ENCODE measurements at places on chromosomes 6 and 20.

DNA sequence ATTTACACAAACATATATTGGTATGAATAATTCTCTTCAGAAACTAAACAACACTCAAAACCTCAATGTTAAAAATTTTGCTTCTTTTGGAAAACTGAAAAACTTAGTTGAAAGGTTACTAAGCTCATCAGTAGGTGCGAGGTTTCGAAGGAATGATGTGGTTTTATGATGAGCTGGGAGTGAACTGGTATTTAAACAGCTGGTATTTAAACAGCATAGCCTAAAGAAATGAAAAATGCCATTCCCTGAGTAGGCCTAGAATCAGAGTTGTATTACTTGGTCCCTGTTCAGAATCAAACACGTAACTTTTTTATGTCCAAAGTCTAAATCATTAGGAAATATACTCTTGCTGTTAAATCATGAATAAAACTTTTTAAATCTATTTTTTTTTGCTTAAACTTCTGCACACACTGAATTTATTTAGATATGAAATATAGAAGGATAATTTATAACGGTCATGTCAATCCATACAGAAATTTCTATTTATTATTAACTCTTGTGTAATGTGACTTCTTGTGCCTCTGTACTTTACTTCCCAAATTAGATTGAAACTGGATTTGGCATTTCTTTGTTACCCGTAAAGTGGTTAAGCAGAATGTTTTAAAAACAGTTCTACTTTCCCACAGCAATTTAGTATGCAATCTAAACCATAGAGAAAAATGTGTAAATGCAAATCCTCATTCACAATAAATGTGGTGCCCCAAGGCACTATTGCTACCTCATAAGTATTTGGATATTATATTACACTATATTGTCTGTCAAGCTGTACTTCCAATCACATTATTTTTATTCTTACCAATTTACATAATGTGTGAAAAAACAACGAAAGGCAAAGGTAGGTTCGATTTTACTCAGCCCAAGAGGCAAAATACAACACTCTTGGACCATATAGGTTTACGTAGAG is 124.1 kb downstream of the HS3ST5 start:
- no peak for DNase-seq

DNA sequence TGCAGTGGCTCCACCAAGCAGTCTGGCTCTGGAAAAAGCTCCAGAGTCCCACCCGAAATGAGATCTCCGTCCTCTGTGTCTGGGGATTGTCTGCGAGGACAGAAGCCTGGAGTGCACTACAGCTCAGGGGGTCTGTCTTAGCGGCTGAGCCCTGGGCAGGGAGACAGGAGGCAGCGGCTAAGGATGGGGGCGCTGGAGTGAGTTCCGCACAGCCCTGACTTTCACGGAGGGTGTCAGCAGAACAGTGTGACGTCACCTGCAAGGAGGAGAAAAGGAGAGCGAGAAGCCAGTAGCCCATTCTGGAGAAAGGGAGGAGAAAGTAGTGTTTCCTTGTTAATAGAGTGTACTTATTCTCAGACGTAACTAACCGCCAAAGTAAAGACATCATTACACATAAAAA is 97.6 kb downstream of the FAM50B start:
- DNase-seq: no peak

- no peak for DNase-seq
Observed at GRCh38 chr6:78861509-78861908, 5.8 kb upstream of the IRAK1BP1 start.

DNA sequence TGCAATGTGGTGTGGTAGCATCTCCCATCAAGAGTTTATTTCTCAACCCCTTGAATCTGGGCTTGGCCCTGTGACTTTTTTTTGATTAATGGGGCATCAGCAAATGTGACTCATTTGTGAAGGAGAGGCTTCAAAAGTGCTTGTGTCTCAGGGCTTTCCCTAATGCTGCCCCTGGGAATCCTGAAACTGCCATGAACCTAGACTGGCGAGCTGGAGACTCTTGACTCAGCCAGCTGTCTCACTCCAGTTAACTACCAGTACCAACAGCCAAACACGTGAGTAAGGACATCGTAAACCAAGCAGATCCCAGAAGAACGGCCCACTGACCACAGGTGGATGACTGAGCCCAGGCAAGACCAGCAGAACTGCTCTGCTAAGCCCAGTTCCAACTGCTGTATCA is 72.8 kb upstream of the ADTRP start:
- no peak for DNase-seq

GRCh38 chr6:45256697-45257695 is 71.1 kb upstream of the RUNX2 start:
- no peak for DNase-seq

GRCh38 chr6:55445648-55446204 is 118.5 kb downstream of the GFRAL start:
- no peak for DNase-seq

DNA sequence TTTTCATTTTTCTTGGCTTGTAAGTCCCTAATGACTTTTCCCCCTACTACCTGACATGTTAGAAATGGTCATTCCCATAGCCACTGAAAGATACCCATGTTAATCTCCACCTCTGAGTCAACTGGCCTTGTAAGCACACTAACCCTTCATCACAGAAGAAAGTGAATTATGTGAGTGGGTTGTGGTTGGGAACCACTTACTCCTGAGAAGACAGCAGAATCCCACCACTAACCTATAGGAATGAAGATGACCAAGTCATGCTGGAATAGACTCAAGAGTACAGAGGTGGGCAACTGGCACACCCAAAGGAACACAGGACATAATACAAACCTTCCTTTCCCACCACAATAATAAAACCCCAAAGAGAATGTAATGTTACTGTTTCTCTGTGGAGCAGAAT is 30.1 kb downstream of the RAMACL start:
- no peak for DNase-seq

- no peak for DNase-seq
Observed at GRCh38 chr6:164477101-164477500, 832.3 kb downstream of the C6orf118 start.

DNA sequence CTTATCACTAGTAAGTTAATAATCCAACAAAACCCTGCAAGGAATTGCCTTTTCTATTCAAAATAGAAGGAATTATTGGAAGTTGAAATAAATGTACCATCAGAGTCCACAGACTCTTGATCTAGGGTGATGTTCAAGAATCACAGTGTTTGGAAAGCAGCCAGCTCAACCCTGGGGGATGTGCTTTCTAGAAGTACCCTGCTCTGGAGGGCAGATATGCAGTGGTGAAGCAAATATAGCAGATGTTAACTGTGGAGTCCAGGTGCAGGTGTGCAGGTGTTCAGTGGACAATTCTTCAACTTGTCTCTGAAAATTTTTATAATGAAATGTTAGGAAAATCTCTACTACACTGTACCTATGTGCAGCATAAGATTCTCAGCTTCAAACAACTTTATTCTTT is 9.1 kb upstream of the INSM1 start:
- DNase-seq: no peak

DNA sequence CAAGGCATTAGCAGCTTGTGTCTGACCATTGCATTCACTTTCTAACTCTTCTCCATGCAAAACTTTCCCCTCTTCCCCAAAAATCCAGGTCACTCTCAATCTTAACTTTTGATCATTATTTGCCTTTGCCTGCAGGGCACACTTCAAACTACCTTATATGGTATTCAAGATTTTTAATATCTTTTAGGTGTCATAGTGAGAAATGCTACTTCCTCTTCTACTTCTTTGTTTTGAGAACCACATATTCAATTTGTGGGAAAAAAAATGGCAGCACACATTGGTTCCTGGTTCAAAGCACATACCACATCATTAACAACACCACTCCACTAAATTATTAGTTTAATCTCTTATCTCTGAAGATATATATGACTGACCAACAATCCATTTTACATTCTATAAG is 1267.0 kb upstream of the CITED2 start:
- DNase-seq: no peak

DNA sequence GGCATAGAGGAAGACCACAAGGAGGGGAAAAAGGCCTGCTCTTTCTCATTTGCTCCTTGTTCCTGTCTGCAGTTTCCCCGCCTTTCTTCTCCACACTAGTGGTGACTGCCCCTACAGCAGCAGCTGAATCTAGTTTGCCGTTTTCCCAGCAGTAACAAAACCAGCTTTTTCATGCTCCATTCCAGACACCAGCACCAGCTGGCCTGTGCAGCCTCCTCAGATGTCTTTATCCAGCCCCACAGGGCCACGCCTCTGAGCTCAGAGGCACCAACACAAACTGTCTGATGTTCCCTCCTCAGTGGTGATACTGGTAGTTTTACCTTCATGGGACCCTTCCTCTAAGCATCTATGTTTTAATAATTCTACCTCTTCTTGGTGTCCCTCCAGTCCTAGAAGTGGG is 70.4 kb upstream of the SLC24A3 start:
- DNase-seq: no peak

DNA sequence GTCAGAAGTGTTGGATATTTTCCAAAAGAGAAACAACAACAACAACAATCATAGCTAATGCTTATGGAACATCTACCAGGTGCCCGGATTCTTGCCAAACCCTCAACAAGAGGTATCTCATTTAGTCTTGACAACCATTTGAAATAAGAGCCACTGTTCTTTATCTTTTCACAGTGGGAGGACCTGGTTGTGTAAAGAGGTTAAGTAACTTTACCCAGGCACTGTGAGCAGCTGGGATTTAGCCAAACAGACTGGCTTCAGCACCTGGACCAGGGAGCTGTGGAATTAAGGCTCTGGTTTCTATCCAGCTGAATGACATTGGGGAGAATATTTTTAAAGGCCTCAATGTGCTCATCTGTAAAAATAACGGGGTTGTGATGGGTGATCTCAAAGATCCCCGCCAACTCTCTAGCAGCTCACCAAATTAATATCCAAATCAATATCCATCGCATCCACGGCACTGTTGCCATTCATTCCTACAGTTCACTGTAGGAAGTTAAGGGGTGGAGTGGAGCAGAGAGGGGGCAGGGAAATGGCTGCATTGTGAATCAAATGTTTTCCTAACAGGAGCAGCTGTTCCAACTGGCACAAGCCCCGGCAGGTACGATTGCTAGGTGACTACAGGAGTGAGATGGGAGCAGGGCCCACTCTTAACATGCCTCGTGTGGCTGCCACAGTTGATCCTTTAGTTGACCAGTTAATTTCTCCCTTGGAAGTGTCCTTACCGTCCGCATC is 61.8 kb downstream of the GCNT2 start:
- DNase-seq: no peak

- no peak for DNase-seq
Observed at GRCh38 chr6:165615636-165616035, 47.4 kb downstream of the PDE10A start.

DNA sequence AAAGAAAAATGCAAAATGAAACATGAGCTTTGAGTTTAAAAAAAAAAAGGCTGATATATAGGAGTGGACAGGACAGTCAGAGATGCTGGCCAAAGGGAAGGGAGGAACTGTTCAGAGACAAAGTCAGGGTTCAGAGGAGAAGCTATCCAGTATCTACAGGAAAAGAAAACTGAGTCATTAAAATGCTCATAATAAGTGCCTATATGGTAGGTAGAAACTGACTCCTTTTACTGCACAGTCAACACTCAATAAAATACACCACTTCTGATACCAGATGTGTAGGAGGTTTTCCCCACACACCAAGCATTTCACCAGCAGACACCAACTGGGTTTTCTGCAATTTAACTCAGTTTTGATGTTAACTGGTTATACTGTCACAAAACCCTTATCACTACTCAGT is 32.9 kb downstream of the FRK start:
- no peak for DNase-seq

GRCh38 chr6:30000156-30000791 is 57.9 kb downstream of the HLA-A start:
- DNase-seq: no peak

- DNase-seq: no peak
Observed at GRCh38 chr20:2301164-2301622, 5.4 kb downstream of the TGM3 start.

DNA sequence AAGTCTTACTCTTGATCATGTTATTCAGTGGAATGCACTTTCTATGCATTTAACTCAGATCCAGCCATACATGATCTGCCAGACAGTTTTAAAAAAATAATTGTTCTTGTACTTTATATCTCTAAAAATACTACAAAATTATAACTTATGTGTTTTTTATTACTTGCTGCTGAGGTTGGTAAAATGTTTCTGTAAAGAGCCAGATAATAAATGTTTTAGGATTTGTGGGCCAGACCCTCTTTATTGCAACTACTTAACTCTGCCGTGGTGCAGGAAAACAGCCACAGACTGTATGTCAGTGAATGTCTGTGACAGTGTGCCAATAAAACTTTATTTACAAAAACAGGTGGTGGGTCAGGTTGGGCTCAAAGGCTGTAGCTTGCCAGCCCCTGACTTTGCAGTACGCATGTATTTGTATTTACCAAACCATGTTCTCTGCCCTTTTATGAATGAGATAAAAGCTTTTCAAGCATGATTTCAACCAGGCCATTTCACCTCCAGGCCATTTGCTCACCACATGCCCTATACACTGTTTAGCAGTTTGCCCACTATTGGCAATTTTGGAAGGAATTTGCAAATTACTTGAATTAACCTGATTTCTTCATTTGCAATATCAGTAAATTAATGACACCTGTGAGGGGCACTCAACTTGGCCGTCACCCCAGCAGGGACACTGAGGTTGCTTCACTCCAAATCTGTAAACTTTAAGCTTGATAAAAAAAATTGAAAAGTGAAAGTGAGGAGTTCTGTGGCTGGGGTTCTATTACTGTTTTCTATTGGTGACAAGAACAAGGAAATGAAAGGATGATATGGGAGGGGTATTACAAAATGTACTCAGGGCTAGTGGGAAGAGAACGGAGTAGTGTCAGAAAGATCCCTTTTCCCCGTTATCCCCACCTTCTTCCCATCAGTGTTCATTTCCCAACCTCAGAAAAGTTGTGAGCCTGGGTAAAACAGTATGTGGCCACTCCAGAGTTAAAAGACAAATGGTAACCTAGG is 133.4 kb downstream of the CEBPB start:
- DNase-seq: no peak

DNA sequence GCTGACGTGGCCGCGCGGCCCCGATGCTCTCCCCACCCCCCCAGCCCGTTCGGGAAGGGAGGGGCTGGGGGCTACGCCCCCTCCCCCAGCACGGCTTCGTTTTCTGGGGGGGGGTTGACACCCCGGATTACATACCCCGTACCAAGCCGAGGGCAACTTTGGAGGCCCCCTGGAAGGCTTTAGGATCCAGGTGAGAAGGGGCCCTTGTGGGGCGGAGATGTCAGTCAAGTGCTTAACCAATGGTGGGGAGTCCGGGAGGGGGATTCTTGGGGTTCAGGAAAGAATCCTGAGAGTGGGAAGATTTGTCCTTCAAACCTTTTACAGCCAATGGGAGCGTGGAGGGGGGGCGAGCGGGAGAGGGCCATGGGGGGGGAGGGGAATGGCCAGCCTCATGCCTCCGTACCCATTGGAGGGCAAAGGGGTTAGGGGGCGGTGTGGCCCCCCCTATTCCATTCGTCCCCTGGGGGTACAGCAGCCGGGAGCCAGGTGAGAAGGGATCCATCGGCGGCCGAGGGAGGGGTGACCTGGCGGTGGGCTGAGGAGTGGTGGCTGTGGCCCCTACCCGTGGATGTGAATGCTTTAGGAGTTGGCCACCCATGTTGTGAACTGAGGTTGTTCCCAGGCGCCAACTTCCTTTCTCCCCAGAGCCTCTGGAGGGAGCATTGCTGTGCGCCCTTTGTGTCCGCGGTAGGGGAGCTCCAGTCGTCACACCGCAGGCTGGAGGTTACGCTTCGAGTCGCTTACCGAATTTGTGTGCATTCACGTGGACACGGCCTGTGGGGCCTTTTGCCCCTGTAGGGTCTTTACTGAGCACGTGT is 682 bp downstream of the BRD2 start:
- DNase-seq: no peak

All from activated T-helper 1 cell treated with anti-CD3 and anti-CD28 coated beads, Interleukin-2, amount 50 U/mL, for 16 hours (primary cell).